NCI-H2171 treated with DMSO at 0.1 percent for 48 hours (cell line): ENCODE measurements at places on chromosomes 11 and 22.

GRCh38 chr22:24543185-24543601 lies 11.7 kb downstream of the GUCD1 start:
- DNase-seq = no peak

- DNase-seq = no peak
These were observed 10.2 kb upstream of the SC5D start for GRCh38 chr11:121282386-121282785.

DNA sequence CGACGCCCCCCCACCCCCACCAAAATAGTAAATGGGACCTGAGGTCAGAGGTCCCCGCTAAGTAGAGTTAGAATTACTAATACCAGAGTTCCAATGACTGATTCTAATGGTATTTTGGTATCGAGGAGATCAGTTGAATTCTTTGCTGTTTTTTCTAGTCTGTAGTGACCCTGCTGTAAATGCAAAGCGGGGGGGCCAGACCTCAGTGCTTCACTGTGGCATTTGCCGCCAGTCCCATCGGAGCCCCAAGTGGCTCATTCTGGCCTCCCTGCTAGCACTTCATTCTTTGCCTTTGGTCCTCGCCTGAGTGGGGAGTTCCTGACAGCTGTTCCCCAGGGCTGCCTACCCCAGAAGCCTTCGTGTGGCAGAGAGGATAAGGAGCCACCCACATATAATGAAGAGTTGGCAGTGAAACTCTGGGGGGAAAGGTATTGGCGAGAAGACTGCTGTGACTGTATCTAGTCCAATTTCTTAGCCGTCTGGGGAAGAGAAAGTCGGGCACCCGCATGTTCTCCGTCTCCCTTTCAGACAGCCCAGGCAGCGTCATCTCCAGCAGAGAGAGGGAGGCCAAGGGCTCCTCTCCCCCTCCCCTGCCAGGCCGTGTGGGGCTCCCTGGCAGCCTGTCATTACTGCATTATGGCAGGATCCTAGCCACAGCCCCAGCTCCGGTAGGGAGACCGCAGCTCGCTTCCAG lies 19.4 kb upstream of the CABP7 start:
- DNase-seq = peak; percentile 68

GRCh38 chr11:125068368-125068767 lies 5.3 kb downstream of the SLC37A2 start:
- no peak for DNase-seq

GRCh38 chr22:22843848-22844247 lies 43.8 kb upstream of the IGLL5 start:
- DNase-seq = no peak

- no peak for DNase-seq
These were observed 916.2 kb downstream of the METTL15 start for GRCh38 chr11:29024386-29024785.

DNA sequence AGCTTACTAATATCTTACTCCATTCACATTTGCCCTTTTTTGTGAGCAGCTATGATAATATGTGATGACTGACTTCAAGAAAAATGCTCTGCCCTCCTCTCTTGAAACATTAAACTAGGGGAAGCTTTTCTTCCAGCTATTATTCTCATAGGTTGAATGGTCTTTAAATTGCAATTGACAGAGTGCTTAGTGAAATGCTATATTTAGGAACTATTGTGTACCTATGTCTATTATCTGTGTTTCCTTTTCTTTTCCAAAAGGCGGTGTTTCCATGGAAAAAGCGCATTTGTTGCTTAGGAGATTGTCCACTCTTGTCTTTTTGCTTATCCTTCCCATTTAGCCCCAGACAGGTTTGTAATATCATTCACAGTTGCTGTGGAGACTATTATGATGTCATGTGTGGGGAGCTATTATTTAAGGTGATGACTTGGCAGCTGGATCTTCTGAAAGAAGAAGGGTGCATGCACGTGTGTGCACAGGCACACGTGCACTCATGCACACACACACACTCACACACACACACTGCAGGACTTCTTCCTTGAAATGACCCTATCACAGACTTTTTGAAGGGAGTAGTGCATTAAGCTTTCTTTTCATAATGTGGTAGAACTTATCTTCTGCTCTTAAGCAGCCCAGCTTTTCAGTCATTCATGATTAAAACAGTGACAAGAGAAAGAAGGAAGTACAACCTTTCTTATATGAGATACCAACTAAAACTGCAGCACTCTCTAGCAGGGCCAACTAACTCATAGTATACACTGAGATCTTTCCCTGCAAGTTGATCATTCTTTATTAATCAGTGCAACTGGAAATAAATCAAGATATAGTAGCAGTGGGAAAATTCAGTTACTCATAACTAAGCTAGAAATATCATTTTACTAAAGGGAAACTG lies 340.8 kb upstream of the MTNR1B start:
- no peak for DNase-seq

GRCh38 chr11:116162886-116163230 lies 609.9 kb downstream of the BUD13 start:
- no peak for DNase-seq
